ENCODE measurements at places on chromosomes 5 and 9.

- no peak for DNase-seq
These were observed 160.0 kb downstream of the PAPPA start for GRCh38 chr9:116313638-116314037.

DNA sequence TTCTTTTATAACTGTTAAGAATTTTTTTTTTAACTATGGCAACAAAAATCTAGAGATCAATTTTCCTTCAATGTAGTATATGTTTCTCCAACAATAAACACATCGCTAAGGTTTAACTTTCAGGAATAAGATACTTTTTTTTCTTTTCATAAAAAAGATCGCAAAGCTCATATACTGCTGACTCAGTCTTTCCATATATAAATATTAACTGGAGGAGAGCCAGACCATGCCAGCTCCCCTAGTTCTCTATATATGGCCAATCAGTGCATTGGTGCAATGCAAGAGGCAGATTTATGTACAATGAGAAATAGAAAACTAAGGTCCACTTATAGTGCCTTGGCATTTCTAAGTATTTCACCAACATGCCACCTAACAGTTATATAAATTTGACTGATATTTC is 89.2 kb upstream of the GAS1 start:
- no peak for DNase-seq

DNA sequence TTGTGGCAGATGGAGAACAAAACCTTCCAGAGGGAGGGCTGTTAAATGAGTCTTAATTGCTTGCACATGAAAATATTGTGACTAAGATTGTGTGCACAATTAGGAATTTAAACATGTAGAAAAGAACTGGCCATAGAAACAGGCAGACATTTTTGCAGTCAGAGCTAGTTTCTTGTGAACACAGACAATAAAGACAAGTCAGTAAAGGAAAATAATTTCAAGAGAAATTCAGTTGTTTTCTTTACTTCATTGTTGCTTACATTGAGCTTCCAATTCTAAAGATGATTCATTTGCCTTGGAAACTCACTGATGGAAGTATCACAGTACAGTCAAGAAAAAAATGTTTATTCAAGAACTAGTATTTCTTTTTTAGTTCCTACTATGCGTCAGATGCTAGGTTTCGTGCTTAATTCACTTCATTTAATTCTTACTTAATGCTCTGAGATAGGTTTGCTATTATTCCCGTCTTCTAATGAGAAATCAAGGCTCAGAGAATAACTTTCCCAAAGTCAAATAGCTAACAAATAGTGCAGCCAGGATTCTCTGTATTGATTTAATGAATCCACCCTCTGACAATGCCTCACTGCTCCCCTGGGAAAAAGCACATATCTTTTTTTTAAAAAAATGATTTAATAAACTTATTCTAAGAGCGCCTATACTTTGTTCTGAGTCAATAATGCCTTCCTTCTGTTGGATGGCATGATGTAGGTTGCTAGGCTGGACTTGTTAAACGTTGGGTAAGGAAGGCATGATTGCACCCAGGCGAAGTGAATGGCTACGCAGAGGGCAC is 581.4 kb downstream of the RAB3C start:
- DNase-seq, result no peak

DNA sequence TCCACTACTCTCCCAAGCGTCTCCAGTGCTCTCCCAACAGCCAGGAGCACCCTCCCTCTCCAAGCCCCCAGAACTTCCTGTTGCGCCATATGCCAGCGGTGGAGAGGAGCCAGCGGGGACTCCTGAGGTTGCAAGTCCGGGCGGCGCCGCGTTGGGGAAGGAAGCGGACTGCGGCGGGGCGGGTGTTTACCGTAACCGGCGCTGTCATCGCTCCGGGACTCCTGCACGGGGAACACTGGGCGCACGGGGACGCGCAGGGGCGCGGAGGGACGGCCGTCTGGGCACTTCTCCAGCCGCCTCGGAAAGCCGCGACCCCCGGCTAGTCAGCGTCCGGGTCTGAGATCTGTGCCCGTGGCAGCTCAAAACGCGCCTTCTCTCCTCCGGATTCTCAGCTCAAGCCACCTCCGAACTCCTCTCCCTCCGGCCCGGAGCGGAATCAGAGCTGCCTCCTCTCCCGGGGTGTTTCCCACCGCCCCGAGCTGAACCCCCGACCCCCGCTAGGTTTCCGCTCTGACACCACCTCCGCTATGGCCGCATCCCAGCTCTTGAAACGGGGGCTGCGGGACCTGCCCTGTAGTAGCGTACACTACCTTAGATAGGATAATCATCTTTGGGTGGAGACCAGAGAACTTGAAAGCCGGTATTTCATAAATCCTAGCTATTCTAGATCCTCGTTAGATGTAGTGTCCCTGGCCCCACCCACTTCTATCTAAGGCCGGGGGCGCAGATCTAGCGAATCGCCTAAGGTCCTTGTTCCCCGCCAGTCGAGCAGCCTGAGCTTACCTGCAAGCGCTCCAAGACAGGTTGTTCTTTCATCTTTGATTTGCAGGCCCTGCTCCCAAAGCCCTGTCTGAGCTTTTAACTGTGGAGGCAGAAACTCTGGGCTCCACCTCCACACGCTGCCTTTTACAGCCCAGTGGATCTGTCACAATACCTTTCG is at the start of gene TRPM6:
TSS of gene TRPM6 (minus strand) at position 881 of the 940 bp plus-strand sequence. CDS start at position 816, 65 bp downstream.
- peak; percentile 7 for DNase-seq

DNA sequence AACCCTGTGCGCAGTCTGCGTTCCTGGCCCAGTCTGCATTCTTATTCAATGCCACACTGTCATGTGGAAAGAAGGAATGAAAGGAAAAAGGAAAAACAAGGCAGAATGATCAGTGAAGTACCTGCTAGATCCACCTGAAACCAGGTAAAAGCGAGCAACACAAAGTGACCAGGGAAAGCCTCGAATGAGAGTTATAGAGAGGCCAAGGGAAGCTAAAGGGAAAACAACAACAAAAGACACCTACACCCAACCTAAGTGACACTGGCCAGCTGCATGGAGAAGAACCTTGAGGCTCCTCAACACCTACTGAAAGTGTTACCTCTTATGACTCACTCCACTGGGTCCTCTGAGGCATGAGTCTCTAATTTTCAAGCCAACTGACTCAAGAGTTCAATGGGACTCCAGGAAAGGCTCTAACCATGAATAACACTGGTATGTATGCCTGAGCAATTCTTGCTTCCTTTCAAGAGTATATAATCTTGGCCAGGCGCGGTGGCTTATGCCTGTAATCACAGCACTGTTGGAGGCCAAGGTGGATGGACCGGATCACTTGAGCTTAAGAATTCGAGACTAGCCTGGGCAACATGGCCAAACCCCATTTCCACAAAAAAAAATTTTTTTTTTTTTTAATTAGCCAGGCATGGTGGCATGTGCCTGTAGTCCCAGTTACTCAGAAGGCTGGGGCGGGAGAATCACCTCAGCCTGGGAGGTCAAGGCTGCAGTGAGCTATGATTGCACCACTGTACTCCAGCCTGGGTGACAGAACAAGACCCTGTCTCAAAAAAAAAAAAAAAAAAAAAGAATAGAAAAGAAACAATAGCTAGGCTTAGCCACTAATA is 29.0 kb downstream of the MTMR12 start:
- DNase-seq, result no peak

DNA sequence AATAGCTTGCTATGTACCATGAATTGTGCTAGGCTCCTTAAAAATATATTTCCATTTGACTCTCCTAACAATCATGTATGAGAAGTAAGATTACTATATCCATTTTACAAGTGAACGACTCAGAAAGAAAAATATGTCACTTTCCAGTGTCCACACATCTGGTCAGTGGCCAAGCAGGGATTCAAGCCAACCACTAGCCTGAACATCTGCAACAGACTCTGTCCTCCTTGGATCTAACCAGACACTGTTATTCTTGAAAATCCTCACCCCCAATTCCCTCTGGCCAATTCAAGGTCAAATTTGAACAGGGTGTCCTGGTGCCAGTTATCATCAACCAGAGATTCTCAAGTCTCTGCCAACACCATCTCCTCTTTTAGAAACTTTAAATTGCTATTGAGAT is 344.1 kb upstream of the WWC1 start:
- DNase-seq, result no peak

GRCh38 chr5:118726891-118727290 is 261.5 kb downstream of the DTWD2 start:
- no peak for DNase-seq

- DNase-seq, result no peak
These were observed 91.8 kb upstream of the PRSS3 start for GRCh38 chr9:33703430-33704102.

GRCh38 chr5:128480906-128481633 is 57.0 kb downstream of the FBN2 start:
- no peak for DNase-seq

DNA sequence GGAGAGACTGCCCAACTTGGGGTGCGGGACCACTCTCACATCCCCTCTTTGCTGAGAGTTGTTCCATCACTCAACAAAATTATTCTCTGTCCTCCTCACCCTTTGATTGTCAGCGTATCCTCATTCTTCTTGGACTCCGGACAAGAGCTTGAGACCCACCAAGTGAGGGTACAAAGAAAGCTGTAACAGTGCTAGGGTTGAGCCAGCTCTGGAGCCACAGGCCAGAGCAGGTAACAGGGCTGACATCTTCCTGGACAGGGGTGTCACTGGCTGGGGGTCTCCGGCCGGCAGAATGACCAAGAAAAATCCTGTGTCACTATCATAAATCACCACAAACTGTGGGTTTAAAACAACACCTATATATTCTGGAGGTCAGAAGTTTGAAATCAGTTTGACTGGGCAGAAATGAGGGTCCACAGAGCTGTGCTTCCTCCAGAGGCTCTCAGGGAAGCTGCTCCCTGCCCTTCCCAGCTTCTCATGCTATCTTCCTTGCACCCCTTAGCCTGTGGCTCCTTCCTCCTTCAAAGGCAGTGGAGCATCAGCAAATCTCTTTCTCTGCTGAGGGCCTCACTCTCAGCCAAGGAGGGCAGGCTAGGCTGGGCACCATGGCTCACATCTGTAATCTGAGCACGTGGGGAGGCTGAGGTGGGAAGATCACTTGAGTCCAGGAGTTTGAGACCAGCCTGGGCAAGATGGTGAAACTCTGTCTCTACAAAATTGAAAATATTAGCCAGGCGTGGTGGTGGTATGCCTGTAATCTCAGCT is 4.1 kb upstream of the BBLN start:
- no peak for DNase-seq

DNA sequence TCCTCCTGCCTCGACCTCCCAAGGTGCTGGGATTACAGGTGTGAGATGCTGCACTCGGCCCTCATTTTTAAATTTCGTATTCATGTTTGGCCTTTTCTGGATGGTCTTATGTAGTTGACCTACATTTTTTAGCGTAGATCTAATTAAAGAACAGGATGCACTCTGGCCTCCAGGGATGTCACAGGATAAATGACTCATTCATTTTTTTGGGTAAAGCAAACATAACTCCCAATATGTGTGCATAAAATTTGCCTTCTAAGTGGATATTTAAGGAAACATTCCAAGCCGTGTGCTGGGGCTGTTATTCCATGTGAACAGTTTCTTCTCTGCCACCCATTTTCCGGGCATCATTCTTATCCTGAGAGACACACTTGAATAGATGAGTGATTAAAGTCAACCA is 501.6 kb downstream of the IRX1 start:
- no peak for DNase-seq

GRCh38 chr5:106418196-106418595 is 1252.5 kb downstream of the EFNA5 start:
- DNase-seq, result no peak

GRCh38 chr9:6014670-6015270 is 654 bp downstream of the RANBP6 start:
- DNase-seq, result no peak

GRCh38 chr9:93096811-93097382 is 880 bp downstream of the CARD19 start:
- DNase-seq, result no peak

DNA sequence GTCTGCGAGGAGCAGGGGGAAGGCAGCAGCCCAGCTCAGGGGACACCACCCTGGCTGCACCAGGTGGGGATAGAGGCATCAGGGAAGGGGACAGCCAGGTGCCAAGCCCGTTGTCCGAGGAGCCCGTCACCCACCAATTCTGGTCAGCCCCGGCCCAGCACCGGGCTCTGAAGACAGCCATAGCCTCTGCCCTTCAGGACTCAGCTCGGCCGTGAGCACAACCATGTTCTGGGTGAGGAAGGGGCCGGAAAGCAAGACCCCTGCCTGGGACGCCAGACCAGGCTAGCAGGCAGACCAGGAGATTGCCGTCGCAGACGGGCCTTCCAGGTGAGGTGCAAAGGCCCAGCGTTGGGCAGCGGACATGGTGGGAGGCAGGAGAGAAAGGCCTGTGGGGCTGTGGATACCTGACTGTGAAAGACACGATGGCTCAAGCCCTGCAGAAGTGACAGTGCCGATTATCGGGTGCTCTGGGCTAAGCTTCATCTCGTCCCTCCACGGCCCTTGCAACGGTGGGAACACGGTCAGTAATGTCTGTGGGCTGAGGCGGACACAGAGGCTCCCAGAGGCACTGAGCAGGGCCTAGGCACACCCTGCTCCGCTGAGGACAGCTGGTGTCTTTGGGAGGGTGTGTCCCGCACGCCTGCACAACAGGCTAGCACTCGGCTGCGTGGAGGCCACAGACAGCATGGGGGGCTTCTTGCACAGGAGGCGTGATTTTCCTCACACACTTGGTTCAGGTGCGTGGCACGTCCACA is 36.5 kb downstream of the DBH start:
- DNase-seq, result no peak

DNA sequence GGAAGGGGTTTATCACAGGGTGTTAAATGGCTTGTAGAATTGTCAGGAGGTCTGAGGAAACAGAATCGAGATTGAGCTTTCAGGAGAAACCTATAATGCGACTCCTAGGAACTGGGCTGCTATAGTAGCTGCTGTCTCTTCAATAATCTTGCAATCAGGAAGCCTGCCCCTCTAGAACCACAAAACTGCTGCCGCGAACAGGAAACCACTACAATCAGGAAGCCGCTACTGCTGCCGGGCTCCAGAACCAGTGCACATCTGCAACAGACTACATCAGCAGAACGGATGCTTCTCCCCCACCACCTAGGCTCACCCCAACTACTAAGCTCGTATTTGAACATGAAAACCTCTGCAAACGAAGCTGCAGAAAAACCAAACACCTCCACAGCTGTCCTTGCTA is 31.6 kb downstream of the TNFSF8 start:
- peak; percentile 90 for DNase-seq

GRCh38 chr5:170882345-170882744 is 20.5 kb downstream of the RANBP17 start:
- DNase-seq, result no peak

- DNase-seq, result no peak
These were observed 12.9 kb downstream of the TRAF2 start for GRCh38 chr9:136899196-136899595.
